ENCODE measurements at places on chromosomes 12 and 14.

- DNase-seq: no peak
These were observed 3.1 kb downstream of the PRB4 start for GRCh38 chr12:11307143-11307542.

DNA sequence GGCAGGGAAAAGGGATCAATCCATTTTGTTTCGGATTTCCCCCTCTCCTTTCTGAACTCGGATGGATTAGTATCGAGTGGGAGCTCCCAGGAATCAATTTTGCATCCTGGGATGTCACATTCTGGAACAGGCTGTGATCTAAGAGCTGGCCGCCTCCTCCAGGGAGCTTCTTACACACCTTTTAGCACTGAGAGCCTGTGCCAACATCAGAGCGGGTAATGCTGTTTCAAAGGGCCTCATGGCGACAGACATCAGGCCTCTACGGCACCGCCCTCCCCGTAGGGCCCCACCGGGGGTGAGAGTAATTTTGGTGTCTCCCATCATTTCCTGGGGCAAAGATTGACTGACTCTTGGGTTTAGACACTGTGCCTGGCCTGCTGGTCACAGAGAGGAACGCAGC is 2.7 kb downstream of the GALNT9 start:
- DNase-seq: no peak

DNA sequence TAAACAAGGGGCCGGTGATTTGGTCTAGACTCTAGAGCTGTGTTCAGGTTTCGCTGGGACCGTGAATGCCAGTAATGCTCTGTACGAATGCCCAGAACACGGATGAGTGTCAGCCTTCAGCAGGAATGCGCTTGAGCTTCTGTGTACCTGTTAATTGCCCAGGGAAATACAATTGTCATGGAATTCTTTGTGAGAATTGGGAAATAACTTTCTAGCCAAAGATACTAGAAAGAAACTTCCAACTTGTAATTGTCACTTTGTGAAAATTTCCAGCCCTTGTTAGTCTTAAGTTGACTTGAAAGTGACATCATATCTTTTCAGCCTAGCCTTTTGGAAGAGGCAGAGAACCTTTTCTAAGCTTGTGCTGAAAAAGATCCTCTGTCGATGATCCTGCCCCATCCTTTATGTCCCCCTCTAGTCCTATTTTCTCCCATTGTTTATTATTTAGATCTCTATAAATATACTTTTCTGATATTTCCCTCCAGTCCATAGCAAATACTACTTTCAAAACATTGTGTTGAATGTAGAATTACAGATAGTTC is 2.7 kb downstream of the CHST11 start:
- DNase-seq: no peak

DNA sequence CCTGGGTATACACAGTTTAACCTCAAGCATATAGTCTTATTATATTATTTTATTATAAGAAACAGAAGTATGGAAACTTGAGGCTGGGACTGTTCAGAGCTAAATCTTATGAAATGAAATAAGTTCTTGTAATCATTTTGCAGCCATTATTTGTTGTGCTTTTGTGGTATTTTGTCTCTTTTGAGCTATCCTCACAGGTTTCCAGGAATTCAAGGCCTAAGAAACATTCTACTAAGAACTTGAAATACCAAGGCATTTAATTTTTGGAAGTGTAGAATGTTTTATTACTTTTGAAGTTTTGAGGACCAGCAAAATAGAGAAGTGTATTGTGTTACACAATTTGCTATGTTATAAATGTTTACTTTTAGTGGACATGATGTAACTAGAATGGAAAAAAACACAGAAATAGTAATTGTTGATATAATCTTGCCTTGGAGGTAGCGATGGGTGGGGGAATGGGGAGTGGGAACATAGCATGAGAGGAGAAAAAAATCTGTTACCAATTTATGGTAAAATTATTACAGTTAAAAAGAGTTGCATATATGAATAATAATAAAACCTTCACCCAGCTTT is 81.7 kb downstream of the CRADD start:
- no peak for DNase-seq

DNA sequence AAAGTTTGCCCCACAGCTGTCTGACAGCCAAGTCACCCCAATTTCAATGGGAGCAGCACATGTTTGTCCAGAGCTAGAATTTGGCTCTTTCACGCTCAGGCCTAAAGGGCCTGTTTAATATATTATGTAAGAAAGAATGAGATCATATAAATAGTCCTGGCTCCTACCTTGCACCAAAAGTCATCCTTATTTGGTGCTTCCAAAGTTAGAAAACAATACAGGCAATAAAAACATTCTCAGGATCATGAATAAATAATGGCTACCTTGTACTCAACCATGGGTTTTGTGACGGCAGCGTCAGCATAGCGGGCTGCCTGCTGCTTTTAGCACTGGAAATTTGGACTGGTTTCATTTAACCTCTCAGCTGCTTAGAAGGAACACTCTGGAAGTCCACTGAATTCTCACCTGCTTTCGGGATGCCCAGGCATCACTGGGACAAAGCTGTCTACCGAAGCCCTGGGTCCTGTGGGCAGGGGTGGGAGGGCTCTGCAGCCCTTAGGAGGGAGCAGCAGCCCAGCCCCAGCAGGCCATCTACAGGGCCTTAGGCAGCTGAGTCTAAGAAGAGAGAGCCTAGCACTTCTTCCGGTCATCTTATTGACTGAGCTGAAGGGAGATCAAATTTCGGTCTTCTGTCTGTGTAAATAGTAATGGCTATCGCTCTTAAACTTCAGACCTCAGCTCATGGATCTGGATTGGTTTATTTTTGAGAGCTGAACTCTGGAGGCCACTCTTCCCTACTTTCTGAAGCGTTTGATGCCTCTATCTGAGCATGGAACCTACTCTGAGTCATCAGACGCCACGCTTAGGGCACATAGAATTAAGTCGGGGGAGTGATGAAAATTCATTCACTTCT is 106.5 kb downstream of the SAMD4A start:
- DNase-seq: no peak

DNA sequence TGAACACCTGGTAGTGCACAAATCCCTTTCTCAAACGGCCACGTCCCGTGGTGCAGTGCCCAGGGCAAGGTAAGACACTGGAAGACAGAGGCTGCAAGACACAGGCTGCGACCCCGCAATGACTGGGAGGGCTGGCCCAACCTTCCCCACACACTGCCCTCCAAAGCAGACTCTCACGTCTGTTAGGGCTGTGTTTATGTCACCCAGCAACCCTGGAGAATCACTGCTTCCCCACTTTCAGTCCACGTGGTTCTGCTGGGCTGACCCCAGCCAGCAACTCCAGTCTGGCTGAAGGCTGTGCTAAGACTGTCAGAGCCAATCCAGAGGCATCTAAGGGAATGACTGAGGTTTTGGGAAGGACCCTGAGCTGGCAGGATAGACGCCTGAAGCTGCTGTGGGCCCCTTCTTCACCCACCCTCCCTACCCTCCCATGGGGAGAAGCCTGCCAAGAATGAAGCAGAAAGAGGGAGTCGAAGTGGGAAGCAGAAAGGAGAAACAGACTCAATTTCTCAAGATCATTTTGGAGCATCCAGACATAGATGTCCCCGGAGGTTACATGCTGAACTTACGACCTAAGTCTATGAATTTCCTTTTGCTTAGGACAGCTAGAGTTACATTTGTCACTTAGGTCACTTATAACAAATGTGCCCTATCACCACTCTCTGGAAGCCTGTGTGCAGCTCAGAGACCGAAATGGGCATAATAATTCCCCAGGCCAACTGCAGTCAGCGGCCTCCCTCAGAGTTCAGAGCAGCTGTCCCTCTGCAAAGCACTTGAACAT is 11.7 kb downstream of the KDM2B start:
- no peak for DNase-seq

- no peak for DNase-seq
These were observed 67.2 kb upstream of the DIO2 start for GRCh38 chr14:80278293-80279023.

- DNase-seq: no peak
These were observed 97.6 kb downstream of the RAD52 start for GRCh38 chr12:851913-852312.

DNA sequence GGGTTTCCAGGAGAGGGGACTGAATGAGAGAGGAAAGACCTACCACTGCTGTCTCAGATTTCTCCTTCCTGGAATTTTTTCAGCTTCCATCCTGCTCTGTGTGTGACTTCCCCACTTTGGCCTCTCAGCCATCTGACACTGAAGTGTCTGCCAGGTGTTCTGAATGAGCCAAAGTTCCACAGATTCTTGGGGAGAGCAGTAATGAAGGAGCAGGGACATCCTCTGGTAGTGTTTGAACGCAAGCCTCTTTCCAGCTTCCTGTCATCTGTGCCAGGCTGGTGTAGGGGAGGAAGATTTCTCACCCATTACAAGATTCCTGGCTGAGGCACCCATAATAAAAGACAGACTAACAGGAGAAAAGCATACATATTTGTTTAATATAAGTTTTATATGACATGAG is 141.7 kb upstream of the NRXN3 start:
- no peak for DNase-seq

DNA sequence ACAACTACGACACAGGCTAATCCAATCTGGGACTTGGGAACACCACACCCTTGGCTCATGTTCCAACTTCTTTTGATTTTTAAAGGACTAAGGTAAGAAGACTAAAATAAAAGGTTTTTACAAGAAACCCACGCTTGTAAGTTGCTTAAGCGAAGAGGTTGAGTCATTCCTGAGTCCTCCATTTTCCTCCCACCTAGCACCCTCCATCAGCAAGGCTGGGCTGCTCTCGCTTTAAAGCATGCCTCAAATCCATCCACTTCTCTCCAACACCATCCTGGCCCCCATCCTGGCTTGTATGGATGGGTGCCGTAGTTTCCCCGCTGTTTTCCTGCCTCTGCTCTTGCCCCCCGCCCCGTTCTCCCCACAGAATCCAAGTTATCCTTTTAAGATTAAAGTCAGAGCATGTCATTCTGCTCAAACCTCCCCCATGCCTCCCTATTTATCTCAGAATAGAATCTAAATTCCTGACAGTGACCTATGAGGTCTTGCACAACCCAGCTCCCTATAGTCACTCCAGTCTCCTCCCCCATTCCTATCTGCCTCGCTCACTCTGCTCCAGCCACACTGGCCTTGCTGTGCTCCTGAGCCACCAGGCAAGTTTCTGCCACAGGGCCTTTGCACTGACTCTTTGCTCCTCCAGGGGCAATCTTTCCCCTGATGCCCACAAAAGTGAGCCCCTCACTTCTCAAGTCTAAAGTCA is 34.5 kb downstream of the SCARB1 start:
- DNase-seq: no peak

GRCh38 chr12:56521209-56521589 is 421 bp upstream of the RBMS2 start:
- no peak for DNase-seq

- DNase-seq: no peak
These were observed 37.5 kb downstream of the P2RX7 start for GRCh38 chr12:121170151-121170550.

DNA sequence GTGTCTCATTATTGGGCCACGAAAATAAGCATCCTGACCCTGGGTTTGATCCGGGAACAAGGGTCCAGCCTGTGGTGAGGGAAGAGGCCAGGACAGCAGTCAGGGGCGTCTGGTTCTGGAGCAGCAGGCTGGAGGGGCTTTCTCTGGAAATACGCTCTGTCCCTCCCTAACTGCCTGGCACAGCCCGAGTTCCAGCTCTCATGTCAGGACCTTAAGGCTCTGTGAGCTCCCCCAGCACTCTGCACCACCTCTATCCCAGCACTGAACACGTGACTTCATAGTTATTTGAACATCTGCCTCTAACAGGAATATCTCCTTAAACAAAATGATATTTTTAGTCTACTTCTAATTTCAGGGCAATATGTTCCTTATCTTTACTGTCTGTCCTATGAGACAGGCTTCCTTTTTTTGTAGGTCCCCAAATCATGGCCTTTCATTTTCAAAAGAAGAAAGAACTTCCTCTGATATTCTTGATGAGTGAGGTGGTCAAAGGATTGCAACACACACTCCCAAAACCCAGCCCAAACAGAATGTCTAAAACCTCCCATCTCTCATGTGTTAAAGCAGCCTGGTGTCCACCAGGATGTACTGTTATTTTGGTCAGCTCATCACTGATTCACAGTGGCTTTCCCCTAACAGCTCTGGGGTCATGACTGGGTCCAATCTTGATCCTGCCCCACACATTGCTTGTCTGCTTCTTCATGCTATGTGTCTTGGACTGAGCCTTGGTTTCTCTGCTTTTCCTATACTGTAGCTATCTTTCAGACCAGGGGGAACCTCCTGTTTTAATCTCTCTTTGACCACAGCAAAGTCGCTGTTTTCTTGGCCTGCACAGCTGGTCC is 9.7 kb downstream of the AQP6 start:
- DNase-seq: no peak

DNA sequence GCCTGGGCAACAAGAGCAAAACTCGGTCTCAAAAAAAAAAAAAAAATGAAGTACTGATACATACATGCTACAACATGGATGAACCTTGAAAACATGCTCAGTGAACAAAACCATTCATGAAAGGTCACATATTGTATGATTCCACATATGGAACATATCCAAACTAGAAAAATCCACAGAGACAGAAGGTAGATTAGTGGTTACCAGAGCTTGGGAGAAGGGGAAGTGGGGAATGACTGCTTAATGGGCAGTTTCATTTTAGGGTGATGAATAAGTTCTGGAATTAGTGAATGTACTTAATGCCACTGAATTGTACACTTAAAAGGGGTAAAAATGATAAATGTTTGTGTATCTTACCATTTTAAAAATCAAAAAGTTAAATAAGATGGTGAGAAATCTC is 2.7 kb downstream of the ITGB7 start:
- no peak for DNase-seq

- no peak for DNase-seq
These were observed 420.7 kb downstream of the DAD1 start for GRCh38 chr14:22168092-22168955.

- no peak for DNase-seq
These were observed 1.5 kb downstream of the SLC7A8 start for GRCh38 chr14:23181946-23182345.

GRCh38 chr12:59432057-59432456 is 163.8 kb upstream of the SLC16A7 start:
- no peak for DNase-seq

GRCh38 chr14:101604935-101605780 is 43.9 kb downstream of the DIO3 start:
- DNase-seq: no peak

DNA sequence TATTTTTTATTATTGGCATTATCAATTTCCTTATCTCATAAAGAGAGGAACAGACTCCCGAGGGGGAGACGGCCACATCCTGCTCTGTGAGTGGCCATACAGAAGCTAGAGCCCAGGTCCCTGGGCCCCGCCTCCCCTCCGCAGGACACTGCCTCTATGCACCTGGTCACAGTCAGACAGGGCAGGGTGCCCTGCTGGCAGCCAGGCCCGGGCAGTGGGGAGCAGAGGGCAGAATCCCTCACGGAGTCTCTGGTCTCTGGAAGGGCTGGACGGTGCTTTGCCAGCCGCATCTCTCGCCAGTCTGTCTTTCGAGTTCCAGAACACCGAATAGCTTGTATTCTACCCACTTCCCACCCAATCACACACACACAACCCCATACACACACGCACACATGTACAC is 16.4 kb upstream of the CACNA2D4 start:
- DNase-seq: no peak

Measured in iPS DF 19.7 (cell line).